Activated T-cell treated with anti-CD3 and anti-CD28 coated beads, Interleukin-2, amount 50 U/mL, for 72 hours (primary cell): ENCODE measurements at places on chromosomes 6 and 20.

DNA sequence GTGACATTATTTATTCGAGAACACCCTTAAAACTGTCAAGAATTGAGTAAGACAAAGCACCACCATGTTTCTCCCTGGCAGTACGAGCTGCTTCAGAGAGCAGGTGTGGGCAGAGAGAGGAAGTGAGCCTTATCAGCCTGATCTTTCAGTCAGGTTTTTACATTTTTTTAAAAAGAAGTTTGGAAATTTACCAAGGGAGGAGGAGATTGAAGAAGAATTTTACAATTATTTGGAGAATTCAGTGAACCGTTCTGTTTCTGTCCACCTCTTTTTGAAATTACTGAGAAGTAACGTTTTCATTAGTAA is 75.5 kb downstream of the ZDHHC14 start:
- peak; percentile 21 for DNase-seq

GRCh38 chr6:12937971-12938370 is 221.4 kb downstream of the PHACTR1 start:
- DNase-seq = no peak

GRCh38 chr6:144190593-144190992 is 40.3 kb downstream of the STX11 start:
- no peak for DNase-seq

- DNase-seq = no peak
These were observed 2.3 kb downstream of the THBS2 start for GRCh38 chr6:169251371-169251802.

DNA sequence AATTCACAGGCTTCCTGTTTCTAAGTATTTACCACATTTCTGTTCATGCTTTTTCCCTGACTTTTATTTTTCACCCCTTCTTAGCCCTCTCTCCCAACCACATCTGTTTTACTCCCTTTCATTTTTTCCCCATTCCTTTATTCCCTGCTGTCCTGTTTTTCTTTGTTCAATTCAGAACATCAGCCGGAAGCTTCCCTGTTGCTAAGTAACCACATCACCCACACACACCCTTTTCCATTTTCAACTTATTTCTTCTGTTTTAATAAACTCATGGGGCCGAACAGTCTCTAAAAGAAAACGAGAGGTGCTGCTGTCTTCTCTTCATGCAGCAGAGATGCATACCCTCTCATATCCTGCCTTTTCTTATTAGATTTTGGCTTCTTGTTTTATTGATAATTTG is 53.5 kb upstream of the CEP85L start:
- no peak for DNase-seq

- DNase-seq = peak; percentile 12
These were observed 32.5 kb upstream of the DLGAP4 start for GRCh38 chr20:36273414-36274180.

GRCh38 chr6:26286168-26286877 is 78.7 kb upstream of the BTN3A2 start:
- DNase-seq = peak; percentile 77

- no peak for DNase-seq
These were observed 17.0 kb downstream of the SLC2A4RG start for GRCh38 chr20:63756648-63756991.

- DNase-seq = no peak
These were observed 21.1 kb downstream of the FOXC1 start for GRCh38 chr6:1630771-1631217.

- no peak for DNase-seq
These were observed 36.6 kb upstream of the SLC22A16 start for GRCh38 chr6:110512991-110513390.

DNA sequence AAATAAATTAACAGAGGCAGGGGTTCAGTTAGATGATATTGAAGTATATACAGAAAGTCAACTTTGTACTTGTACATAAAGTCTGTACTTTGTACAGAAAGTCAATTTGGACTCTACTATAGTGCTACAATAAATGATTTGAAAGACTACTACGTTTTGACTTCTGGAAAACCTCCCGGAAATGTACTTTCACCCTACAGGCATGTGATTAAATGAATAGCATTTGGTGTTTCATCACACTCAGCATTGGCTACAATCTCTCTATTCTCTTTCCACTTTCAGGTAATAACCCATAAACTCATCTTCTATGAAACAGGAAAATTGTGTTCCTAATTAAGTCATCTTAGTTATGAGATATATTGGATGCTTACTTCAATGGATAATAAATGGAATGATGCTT is 25.6 kb upstream of the MC3R start:
- DNase-seq = no peak

GRCh38 chr6:155850408-155850841 is 394.8 kb upstream of the NOX3 start:
- no peak for DNase-seq

- DNase-seq = no peak
These were observed 184.2 kb upstream of the BMP2 start for GRCh38 chr20:6583134-6583738.

- DNase-seq = no peak
These were observed 182.4 kb upstream of the MCHR2 start for GRCh38 chr6:100176311-100176950.

DNA sequence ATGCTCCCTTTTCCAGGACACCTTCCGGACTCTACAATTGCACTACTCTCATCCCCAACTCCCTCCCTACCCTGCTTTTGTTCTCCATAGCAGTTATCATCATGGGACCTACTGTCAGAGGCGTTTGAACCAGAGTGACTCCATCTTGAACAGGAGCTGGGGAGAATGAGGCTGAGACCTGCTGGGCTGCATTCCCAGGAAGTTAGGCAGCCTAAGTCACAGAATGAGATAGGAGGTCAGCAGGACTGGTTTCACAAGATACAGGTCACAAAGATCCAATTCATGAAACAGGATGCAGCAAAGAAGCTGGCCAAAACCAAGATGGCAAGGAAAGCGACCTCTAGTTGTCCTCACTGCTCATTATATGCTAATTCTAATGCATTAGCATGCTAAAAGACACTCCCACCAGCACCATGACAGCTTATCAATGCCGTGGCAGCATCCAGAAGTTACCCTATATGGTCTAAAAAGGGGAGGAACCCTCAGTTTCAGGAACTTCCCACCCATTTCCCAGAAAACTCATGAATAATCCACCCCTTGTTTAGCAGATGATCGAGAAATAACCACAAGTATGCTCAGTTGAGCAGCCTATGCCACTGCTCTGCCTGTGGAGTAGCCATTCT is 15.6 kb downstream of the SLC13A3 start:
- DNase-seq = no peak

- DNase-seq = no peak
These were observed 137.5 kb downstream of the BTBD3 start for GRCh38 chr20:12055161-12055560.
